ENCODE measurements at places on chromosomes 3 and 15.
A peak's percentile ranks its signal among the peaks of the same experiment; 100 is the strongest.

GRCh38 chr3:57689367-57690053, 3.4 kb downstream of the DENND6A start:
- peak; percentile 24 for DNase-seq

GRCh38 chr3:46090161-46090591, 62.9 kb upstream of the XCR1 start:
- DNase-seq: no peak

DNA sequence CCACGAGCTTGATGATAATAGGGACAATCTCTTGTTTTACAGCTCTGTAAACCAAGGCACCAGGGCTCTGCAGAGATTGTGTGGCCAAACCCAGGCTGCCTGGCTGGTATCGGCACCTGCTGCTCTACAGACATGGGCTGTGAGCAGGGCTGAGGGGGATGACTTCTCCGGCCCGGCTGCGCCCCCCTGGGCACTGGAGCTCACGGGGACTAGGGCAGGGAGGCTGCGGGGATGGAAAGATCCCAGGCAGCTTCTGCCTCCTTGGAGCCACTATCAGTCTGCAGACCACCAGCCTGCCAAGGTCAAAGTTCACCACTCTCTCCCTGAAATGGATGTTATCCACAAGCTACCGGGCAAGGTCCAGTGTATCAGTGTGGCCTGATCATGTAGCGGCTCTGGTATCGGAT, 22.0 kb upstream of the PIGZ start:
- DNase-seq: no peak

GRCh38 chr3:153284282-153284938, 122.4 kb downstream of the RAP2B start:
- peak; percentile 70 for DNase-seq

GRCh38 chr3:188829576-188829975, 342.2 kb upstream of the TPRG1 start:
- no peak for DNase-seq

DNA sequence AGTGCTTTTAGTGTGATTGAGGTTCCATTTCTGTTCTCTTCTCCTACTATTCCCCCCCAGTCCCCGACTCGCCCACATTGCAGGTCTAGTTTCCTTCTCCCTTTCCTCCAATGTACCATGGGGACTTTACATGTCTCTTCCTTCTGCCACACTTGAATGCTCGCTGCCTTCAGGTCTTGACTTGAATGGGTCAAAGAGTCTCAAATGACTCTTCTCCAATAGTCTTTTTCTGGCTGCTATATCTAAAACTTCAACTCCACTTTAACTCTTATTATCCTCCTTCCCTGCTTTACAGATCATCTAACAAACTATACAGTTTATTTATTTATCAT, 213.9 kb upstream of the SLC2A2 start:
- no peak for DNase-seq

GRCh38 chr3:112967828-112968227, 7.1 kb downstream of the CD200R1 start:
- peak; percentile 66 for DNase-seq

GRCh38 chr15:46607077-46607476, 972.2 kb downstream of the SQOR start:
- DNase-seq: no peak

- no peak for DNase-seq
These were observed 42.9 kb downstream of the COLQ start for GRCh38 chr3:15478640-15478979.

GRCh38 chr3:59265566-59265965, 215.7 kb upstream of the CFAP20DC start:
- DNase-seq: no peak

DNA sequence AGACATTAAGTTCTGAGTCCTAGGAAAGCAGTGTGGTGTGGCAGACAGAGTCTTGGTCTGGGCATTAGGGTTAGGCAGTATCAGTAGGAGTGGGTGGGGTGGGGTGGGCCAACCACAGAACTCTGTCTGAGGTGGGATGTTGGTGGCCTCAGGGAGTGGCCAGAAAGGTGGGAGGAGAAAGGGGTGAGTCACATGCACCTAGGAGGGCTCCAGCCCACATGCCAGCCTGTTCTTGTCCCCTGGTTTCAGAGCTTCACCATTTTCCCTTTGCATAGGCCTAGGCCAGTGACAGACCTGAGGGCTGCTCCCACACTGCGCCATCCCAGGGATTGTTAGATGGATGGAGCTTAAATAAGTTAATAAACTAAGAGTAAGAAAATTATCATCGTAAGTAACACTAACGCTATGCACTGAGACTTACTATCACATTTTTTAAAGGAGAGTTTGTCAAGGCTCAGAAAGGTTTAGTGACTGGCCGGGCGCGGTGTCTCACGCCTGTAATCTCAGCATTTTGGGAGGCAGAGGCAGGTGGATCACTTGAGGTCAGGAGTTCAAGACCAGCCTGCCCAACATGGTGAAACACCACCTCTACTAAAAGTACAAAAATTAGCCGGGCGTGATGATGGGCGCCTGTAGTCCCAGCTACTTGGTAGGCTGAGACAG, 33.8 kb downstream of the DNASE1L3 start:
- DNase-seq: peak; percentile 78

- no peak for DNase-seq
These were observed 18.0 kb downstream of the APOD start for GRCh38 chr3:195565716-195566115.

DNA sequence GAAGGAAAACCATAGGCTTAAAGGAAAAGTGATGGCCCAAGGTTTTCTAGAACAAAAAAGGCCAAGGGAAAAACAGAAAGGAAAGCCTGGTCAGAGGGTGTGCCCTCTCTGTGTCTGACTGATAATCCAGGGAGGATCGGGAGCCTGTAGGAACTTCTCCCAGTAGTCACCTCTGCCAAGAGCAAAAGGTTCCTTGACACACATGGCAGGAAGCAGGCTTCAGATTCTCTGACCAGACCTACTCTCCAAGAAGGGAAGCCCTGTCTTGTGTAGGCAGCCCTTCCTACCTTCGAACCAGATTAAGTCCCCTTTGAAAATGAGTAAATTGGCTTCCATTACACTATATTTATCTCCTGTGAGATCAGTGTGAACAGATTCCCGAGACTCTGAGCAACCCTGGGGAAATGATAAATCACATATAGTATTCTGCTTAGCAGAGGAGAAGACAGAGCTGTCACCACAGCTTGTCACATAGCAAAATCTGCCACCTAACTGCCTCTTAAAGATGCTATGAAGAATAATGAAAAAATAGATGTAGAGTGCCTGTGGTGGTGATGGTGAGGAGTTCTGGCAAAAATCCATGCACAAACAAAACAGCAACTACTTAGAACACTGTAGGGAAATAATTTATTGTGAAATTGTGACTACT, 38.8 kb downstream of the PARP14 start:
- DNase-seq: no peak

DNA sequence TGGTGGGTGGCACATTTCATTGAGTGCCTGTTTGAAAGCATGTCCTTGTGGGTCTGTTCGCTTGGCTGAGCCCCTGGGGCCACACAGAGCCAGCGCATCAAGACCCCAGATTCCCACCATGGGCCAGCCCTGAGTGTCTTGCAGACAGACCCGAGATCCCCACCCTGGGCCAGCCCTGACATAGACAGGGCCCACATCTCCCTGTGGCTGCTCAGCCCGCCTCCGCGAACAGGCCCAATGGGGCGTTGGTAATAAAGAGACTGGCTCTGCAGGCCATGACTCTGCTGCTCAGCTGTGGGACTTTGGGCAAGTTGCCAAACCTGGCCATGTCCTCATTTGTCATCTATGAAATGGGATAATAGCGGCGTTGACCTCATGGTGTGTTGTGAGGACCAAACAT, 22.6 kb downstream of the FAH start:
- no peak for DNase-seq

- no peak for DNase-seq
These were observed 193.3 kb upstream of the PROK2 start for GRCh38 chr3:71978150-71978721.

DNA sequence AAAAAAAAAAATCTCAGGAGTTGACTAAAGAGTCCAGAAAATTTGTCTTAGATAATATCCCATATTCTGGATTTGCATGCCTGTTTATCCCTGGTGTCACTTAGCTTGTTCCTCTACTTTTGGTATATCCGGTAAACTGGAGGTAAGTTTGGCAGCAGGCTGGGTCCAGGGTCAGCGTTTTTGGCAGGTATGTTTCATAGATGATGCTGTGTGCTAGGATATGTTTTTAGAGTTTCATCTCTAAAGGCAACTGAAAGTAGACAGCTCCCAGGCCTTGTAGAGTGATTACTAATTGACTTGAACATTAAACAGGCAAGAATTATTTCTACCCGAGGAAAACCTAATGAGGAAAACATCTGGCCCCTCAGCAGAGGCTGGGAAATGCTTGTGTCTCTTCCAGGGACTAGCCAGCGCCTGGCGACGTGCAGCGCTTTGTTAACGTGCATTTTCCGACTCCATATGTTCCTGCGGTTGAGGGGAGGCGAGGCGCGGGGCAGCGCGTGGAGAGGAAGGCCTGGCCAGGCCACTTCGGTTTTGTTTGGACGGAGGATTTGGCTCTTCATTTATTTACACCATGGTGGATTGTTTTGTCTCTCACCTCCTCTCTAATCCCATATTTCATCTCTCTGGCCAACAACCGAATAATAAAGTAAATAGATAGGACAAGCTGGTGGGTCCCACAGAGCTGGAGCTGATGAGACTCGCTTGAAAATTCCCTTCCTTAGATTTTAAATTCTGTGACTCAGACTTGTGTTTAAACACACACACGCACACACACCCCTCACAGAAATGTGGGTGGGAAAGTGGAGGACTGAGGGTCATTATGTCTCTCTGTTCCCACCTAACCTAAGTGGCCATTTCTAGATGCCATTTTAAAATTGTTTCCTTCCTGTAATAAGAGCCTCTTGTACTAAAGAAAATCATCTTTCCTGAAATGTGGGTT, 65.3 kb downstream of the ASB7 start:
- no peak for DNase-seq

- DNase-seq: peak; percentile 50
These were observed 142.3 kb downstream of the IL5RA start for GRCh38 chr3:2967871-2968270.

DNA sequence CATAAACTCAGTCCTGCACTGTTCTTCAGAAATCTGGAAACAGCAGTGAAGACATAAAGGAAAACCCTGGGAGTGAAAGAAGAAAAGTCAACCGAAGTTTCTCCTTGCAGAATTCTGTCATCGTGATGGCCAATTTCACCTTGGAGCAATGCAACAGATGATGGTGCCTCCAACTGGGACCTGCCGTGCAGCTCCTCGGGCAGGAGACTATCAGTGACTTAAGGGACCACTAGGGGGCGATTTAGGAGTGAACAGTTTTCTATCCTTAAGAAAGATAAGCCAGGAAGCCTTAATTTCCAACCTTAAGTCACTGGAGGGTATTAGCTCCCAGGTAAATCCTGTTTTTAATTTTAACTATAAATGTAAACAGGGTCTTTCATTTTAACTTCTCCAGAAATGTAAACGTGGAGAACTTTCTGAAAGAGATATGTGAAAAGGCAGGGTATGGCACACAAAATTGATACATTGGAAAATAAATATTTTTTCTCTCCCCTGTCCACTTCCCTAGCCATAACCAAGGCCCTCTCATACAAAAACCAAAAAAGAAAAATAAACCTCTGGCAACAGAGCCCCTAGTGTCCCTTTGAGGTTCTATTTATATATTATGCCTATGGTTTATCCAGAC, 116.3 kb downstream of the PDZRN3 start:
- DNase-seq: peak; percentile 83

DNA sequence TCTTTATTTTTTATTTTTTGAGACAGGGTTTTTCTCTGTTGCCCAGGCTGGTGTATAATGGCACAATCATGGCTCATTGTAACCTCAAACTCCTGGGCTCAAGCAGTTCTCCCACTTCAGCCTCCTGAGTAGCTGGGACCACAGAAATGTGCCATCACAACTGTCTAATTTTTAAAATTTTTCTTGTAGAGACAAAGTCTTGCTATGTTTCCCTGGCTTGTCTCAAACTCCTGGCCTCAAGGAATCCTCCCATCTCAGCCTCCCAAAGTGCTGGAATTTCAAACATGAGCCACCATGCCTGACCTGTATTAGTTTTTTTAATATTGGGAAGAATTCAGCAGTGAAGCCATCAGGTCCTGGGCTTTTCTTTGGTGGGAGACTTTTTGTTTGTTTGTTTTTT, 13.6 kb upstream of the CLDN11 start:
- DNase-seq: no peak

GRCh38 chr3:51297333-51297732, 87.8 kb upstream of the MANF start:
- DNase-seq: no peak

GRCh38 chr15:23436421-23436820, 10.6 kb downstream of the GOLGA6L2 start:
- no peak for DNase-seq

GRCh38 chr15:71232411-71232810, 117.1 kb downstream of the THSD4 start:
- DNase-seq: no peak

GRCh38 chr3:71885006-71885405, 100.1 kb upstream of the PROK2 start:
- no peak for DNase-seq

DNA sequence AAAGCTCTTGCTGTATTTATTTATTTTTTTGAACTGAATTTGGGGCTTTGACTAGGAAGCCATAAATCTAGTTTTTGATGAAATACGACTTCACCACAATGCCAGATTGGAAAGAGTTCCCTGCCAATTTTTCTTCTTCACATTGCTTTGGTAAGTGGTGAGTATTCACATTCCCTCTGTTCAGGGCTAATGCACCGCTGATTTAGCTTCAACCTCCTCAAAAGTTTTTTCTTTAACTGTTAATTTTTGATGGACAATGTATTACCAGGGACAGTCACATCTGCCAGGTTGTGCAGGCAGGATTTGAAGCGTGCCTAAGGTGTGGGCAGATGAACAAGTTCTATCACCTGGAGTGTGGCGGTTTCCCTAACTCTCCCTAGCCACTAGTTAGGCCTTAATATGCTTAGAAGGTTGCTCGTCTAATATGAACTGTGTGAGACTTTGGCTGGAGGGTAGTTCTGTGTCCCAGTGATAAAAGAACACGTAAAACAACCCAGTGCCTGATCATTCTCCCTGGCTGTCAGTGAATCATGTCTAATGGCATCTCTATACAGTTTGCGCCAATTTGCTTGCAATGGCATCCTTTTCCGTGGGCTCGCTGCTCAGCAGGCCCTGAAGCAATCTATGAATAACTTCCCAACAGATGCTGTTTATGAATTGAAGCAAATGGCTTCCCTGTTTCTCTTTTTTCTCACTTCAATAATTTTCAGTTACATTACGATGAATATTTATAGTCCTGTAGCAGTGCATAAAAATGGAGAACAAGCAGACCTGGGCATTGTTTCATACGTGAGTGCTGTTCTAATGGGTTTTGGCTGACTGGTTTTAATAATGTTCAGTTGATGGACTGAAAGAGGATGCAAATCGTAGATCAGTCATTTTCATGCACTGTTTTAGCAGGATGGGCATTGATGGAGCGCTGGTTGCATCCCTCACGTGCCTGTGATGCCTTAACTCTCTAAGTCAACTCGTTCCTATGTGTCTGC, 243.2 kb upstream of the SUCLG2 start:
- no peak for DNase-seq
